ENCODE measurements at places on chromosomes 1 and 21.

- no peak for DNase-seq
Observed at GRCh38 chr1:16374266-16374665, 7.2 kb downstream of the SZRD1 start.

DNA sequence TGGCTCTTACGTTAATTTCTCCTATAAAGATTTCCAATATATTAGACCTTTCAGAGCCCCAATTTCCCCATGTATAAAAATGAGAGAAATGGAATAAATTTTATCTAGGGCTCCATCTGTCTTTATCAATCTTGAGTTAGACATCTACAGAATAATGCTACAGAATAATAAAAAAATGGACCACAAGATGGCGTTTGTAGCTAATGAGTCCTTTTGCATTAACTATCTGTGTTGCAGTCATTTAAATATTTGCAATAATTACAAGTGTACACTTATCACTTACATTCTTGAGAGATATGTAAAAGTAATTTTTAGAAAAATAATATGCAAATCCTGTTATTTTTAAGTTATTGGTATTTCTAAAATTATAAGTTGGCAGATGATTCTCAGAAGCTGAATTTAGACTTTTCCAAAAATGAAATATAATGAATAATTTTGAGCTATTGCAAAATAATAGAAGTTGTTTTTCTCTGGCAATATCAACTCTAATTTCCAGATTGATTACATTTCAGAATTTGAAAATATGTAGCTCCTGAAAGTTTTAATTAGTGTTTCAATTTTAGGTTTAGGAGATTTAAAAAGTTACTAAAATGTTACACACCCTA lies 87.7 kb downstream of the SNX7 start:
- DNase-seq, result no peak

- no peak for DNase-seq
Observed at GRCh38 chr1:147665521-147665920, 4.8 kb downstream of the ACP6 start.

- DNase-seq, result no peak
Observed at GRCh38 chr1:18573170-18573569, 57.5 kb upstream of the PAX7 start.

DNA sequence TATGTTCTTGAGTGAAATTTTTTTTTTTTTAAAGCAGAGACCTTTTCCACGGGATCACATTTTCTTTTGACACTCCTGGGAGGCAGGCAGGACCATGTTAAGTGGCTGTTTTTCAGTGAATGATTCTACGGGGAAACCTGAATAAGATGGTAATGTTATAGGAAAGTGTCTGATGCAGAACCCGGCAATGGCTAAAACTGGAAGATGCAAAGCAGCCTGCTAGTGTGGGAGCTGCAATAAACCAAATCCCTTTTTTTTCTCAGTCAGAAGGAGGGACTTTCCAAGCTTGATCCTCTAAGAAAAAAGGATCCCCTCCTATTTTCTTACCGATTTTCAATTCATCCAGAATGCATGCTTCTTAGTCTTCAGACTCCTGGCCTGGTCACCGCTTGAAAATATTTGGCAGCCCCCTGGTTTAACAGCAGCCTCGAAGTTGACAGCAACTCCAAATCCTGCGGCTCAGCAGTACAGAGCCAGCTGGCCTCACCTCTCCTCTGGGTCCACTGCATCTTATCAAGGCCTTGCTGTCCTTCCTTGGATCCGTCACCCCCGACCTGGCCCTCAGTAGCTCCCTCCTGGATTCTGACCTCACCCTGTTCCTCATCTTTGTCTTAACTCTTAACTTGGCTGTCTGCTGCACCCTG lies 5.6 kb downstream of the MX2 start:
- no peak for DNase-seq

- DNase-seq, result no peak
Observed at GRCh38 chr21:32515874-32516273, 69.4 kb downstream of the TCP10L start.

- no peak for DNase-seq
Observed at GRCh38 chr1:9466780-9467758, 72.2 kb upstream of the SLC25A33 start.

DNA sequence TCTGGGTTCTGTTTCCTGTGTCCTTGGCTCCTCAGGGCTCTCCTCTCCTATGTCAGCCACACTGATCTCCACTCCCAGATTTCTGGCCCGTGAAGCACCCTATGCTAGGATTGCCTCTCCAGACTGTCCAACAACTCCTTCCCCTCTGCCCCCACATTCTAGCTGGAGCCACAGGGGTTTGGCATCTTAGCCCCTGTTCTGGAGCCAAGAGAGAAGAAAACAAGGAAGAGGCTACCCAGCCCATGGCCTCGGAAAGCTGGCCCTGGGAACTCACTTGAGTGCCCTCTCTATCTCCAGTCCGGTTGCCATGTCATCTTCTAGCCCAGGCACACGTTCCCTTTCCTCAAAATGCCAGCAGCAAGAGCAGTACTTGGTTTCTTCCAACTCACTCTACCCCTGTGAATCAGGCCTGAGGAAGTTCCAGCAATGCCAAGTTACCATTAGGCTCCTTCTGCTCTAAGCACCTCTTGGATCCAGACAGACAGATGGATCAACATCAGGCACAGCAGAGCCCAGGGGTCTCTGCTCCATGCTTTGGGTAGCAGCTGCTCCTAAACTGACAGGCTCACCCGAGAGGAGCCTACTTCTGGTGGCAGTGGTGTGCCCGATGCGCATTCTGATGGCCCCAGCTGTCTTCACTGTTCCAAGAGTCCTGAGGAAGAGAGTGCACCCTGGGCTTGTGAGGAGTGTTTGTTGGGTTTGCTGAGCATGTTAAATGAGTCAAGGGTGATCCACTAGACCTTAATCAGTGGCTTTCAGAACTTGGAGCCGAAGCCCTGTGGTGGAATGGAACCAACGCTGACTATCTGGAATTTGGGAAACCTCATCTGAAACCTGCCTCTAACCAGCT lies 11.6 kb upstream of the GPR61 start:
- DNase-seq, result no peak

GRCh38 chr1:170881268-170882265 lies 53.8 kb upstream of the MROH9 start:
- DNase-seq, result no peak

GRCh38 chr1:202802998-202803932 lies 5.0 kb downstream of the KDM5B start:
- DNase-seq, result no peak

DNA sequence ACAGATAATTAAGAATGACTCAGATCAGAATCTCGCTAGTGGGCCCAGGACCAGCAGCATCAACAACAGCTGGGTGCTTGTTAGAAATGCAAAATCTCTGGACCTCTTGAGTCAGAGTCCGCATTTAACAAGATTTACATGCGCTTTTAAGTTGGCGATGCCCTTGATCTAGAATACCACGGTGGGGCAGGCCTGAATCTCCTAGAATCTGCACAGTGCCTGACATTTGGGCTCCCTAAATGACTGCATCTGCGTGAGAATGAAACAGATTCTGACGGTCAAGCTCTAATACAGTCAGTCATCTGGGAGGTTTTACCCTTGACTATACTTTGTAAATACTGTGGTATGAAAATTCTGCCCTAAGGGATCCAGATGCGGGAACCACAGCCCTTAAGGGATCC lies 17.2 kb upstream of the RAB29 start:
- no peak for DNase-seq

- DNase-seq, result no peak
Observed at GRCh38 chr1:45282351-45282750, 44.3 kb upstream of the HPDL start.

Data from activated T-cell treated with anti-CD3 and anti-CD28 coated beads, Interleukin-2, amount 50 U/mL, for 72 hours (primary cell).